GM13977 (cell line): ENCODE measurements at places on chromosomes 2 and 18.

DNA sequence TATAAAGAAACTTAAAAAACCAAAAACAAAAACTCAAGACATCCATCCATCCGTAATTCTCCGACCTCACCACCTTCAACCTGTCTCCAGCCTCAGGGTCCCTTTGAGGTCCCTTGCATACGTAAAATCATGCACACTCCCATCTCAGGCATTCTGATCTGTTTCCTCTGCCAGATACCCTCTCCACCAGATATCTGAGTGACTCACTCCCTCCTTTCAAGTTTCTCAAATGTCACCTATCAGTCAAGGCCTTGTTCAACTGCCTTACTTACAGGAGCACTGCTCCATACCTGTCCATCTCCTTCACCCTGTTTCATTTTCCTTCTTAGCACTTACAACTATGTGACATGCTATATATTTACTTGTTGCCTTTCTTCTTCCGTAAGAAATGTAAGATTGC lies 369.3 kb downstream of the NBAS start:
- DNase-seq = no peak

DNA sequence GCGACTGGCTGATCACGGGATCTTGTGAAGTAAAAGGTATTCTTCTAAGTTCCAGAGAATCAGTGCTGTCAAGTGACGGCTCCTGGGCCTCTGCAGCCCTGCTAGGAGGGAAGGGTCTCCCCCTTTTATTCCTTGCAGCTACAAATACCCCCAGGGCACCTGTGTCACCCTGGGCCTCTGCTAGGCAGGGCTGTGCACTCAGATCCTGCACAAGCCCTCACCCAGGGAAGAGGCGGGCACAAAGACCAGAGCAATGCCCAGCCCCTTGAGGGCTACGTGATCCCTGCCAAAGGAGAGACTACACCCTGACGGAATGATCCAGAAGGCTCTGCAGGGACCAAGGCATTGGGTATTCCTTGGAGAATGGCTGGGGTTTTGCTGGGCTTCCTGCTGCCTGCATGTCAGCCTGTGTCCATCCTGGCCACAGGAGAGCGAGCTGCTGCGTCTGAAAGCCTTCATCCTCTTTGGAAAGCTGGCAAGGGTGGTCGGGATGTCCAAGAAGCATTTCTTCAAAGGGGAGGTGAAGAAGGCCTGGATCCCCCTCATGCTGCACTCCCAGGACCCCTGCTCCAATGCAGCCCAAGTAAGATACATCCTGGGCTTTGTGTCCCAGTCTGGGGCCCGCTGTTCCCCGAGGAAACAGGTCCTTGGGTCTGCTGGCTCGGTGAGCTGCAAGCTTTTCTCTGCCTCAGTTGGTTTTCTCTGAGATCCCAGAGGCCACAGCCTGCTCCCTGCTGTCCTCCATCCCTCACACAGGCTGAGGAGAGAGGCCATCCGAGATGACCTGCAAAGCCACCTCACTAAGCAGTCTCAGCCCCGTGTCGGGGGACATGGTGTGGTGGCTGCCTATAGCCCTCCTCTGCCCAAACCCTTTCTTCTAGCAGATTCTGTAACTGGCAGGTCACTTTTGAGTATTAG lies 24.9 kb downstream of the HJURP start:
- no peak for DNase-seq

- no peak for DNase-seq
These were observed 59.1 kb downstream of the TPO start for GRCh38 chr2:1472350-1472749.

GRCh38 chr2:239201884-239202283 lies 198.9 kb downstream of the HDAC4 start:
- DNase-seq = no peak

GRCh38 chr2:53429901-53430300 lies 337.7 kb upstream of the CHAC2 start:
- no peak for DNase-seq

- DNase-seq = peak; percentile 9
These were observed 86.9 kb downstream of the LTBP1 start for GRCh38 chr2:33033606-33034081.
